T47D (cell line): ENCODE measurements at places on chromosomes 16 and 17.
A peak's percentile ranks its signal among the peaks of the same experiment; 100 is the strongest.

DNA sequence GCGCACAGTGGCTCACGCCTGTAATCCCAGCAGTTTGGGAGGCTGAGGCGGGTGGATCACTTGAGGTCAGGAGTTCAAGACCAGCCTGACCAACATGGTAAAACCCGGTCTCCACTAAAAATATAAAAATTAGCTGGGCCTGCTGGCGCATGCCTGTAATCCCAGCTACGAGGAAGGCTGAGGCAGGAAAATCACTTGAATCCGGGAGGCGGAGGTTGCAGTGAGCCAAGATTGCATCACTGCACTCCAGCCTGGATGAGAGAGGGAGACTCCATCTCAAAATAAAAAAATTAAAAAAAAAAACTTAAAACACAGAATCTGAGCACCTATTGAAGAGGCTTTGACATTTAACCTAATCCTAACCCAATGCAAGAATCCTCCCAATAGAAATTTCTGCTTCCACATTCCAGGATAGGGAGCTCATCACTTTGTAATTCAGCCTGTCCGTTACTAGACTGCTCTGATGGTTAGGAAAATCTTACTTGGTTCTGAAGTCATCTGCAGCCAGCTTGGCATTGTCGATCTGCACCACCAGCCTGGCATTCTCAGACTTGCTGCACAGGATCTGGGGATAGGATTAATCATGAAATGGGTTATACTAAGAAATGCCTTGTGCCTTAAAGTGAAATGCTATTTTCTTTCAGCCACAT is 2.1 kb downstream of the KRT33B start:
- DNase-seq, result no peak

DNA sequence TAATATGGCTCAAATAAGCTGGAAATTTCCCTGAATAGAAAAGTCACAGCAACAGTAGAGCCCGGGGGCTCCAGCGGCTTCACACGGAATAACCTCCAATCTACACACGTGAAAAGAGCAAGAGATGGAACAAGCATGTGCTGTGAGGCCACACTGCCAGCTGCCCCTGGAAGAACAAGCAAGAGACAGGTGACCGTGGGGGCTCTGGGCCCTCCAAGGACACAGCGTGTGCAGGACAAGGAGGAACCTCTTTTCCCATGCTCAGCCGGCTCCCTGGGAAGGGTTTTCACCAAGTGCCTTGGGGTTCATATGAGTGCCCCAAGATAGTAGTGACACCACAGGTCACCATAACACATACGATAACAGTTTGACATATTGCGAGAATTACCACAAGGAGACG is 110.2 kb upstream of the ZNF750 start:
- no peak for DNase-seq

DNA sequence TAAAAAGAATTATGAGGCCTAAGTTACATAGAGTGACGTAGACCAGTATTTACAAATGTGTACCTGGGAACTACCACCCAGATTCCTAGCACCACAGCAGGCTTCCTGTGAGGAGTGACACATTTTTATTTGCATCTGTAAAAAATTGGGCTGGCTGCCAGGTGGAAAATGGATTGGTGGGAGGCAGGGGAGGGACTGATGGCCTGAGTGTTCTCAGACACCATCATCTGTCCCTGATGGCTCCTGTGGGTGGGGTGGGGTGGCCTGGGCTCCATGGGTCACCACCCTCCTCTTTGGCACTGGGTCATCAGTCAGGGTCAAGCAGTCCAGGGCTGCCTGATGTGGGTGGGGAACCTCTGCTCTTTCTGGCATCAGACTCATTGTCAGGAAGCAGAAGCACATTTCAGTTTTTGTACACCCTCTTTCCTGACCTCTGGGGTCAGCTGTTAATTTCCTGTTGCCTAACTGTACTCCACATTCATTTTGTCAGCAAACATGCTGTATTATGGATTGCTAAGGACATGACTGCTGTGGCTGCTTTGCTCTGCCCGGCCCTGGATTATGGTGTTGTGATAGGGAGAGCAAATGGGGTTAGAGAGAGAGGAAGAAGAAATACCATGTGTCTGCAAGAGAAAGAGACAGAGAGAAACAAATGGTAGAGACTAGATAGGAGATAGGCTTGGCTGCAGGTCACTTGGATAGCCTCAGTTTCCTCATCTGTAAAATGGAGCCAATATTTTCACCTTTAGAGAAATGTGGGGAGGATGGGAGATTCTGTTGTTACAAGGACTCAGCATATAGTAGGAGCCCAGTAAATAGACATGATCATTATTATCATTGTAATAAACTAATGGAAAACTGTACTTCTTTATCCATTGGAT is 11.6 kb upstream of the MFAP4 start:
- DNase-seq, result no peak

GRCh38 chr17:79844869-79845600 is 5.8 kb upstream of the CBX4 start:
- DNase-seq, result peak; percentile 86

GRCh38 chr17:63095879-63096278 is 129.8 kb downstream of the TANC2 start:
- DNase-seq, result no peak

GRCh38 chr16:23027386-23027785 is 121.9 kb downstream of the USP31 start:
- no peak for DNase-seq

DNA sequence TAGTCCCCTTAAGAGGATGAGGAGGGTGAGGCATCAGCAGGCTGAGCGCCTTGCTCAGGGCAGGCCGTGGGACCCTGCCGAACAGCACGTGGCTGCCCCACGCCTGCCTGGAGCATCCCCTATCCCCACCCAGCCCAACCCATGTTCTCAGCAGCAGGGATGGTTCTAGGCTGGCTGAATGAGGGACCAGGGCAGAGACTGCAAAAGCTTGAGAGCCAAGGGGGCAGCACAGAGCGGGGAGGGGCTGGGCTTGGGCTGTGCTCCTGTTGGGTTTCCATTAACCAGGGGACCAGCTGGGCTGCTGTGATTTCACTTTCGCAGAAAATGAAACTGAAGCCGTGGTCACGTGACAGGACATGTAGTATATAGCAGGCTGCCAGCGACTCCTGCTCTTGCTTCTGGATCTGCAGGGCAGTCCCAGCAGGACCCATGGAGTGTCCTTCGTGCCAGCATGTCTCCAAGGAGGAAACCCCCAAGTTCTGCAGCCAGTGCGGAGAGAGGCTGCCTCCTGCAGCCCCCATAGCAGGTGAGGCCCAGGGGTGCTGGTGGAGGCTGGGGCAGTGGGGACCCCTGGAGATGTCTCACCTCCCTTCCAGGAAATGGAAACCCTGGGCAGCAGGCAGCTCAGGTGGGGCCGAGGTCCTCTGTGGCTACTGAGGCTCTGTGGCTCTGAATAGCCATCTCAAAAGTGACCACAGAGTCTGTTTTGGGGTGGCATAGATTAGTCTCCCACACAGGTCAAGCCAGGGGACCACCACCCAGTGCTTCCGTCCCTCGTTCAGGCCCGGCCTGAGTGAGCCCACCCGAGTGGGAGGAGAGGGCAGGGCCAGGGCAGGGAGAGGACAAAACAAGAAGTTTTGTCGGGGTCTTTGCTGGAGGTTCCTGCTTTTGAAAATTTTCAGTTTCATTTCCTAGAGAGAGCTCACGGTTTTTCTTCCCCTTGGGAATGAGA is 2.9 kb downstream of the RNF213 start:
- no peak for DNase-seq

- no peak for DNase-seq
Observed at GRCh38 chr16:69277413-69277812, 33.7 kb upstream of the VPS4A start.

DNA sequence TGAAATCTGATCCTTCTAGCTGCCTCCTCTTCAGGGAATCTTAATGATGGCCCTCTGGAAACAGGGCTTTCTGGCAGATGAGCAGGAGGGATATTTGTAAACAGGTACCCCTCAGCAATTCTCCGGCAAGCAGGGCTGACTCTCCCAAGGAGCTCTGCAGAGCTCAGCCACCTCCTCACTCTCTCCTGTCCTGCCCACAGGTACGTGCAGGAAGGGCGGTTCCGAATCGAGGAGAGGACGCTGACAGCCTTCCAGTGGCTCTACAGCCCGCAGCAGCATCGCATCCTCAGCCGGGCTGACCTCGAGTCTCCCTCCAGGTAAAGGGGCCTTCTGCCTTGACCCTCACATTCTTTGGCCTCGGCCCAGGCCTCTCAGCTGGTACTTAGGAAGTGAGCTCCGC is 20.7 kb upstream of the CCDC92B start:
- no peak for DNase-seq

DNA sequence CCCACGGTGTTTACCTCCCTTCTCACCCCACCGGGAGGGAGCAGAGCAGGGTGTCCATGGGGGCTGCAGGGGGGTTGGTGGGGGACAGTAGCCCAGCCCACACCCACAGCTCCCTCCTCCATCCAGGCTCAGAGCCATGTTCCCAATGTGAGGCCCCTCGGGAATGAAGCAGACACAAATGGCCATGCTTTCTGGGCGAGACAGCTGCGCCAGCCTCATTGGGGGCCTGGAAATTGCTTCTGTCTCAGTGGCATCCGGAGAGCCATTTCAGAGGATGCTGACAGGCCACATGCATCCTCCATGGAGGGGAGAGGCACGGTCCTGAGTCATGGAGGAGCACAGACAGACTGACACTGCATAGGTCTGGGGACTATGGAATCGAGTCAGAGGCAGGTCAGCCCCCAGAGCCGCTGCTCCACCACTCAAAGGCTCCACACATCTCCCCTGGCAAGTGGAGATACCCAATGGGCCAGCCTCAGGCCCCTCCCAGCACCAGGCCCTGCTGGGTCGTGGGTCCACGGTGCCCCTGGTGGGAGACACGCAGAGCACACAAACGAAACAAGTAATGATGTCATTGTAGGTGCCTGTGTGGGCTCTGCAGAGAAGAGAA is 59.6 kb upstream of the ENPP7 start:
- DNase-seq, result no peak

- DNase-seq, result peak; percentile 58
Observed at GRCh38 chr17:49497148-49498028, 2.3 kb downstream of the NGFR start.

- DNase-seq, result no peak
Observed at GRCh38 chr17:4807605-4808377, 839 bp downstream of the PLD2 start.

DNA sequence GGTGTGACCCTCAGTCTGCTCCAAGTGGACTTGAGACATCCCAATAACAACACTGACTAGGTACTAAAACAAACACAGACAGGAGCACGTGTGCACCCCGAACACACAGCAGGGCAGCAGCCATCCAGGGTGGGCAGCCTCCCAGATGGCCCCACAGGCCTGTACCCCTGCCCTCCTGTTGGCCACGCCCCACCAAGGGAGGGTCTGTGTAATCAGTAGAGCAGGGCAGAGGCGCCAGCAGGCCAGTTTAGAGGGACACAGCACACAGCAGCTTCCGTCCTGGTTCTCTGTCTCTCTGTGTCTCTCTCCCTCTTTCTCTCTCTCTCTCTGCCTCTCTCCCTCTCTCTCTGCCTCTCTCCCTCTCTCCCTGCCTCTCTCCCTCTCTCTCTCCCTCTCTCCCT is 21.4 kb downstream of the ACTG1 start:
- DNase-seq, result no peak

- no peak for DNase-seq
Observed at GRCh38 chr16:88536510-88536909, 33.7 kb upstream of the ZC3H18 start.

GRCh38 chr17:7204336-7204735 is 15.3 kb downstream of the DLG4 start:
- DNase-seq, result no peak

- DNase-seq, result no peak
Observed at GRCh38 chr17:72587156-72587555, 466.3 kb downstream of the SOX9 start.

DNA sequence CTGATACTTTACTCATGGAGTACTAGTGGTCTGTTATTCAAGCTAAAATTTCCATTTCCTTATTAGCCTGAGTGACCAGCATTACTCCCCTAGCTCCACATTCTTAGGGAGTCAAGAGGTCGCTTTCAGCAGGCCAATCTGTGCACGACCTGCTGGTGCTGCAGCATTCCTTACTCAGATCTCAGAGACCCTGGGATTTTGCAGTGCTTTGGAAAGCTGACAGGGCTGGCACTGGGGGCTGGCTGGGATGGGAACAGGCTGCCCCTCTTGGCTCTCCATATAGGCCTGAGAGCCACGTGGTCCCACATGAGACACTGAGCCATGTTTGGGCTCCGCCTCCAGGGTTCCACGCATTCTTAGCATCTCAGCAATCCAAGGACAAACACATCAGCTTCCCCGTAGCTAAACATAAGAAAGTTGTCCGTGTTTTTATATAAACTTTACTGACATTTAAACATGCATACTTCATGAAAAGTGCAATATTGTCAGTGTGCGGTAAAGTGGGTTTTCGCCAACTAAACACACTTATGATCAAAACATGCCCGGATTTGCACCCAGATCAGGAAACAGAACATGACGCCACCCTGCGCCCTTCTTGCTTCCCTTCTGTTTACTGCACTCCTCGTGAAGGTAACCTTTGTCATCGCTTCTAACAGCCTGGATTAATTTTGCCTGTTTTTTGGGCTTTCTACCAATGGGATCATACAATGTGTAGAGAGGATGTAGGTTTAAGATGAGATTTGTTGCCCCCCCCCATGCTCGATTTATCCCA is 254.5 kb upstream of the CACNG5 start:
- no peak for DNase-seq

DNA sequence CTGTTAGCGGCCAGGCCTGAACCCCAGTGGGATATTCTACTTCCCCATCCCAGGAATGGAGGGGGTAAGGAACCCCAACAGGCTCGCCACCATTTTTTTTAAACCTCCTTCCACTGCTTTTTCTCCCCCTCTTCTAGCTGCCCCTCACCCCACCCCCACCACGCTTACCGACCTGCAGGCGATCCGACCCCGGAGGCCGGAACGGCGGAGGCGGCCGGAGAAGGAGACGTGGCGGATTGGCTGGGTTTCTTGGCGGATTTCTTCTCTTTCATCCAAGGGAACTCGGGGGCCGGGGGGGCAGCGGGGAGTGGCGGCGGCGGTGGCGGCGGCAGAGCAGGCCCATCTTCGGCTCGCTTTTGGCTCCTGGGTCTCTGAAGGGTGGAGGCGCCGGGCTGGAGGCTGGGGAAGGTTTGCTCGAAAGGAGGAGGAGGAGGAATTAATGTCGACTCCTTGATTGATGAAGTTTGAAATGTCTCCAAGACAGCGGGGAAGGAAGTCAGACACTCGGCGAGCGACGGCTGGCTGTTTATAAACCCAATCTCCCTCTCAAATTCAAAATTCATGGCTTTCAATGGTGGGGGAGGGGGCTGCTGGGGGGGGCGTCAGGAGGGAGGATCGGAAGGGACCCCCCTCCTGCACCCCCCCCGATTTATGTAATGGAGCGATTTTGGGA is 424 bp downstream of the HOXB2 start:
- peak; percentile 69 for DNase-seq

DNA sequence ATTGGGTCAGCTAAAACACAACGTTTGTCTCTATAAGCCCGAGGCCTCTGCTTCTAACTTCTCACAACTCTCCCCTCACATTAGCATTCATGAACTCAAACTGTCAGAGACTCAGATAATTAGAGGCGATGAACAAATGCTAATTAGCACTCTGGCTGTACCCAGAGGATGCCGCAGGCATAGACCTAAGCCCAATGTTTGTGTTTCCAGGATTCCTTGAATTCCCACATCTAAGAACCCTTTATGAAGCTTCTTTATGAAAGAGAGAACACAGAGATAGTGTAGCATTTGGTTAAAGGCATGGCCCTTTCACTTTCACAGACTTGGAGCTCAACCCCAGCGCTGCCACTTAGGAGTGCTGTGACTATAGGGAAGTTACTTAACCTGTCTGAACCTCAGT is 512.2 kb downstream of the GRIN2A start:
- no peak for DNase-seq

- no peak for DNase-seq
Observed at GRCh38 chr16:84478172-84478947, 26.1 kb downstream of the MEAK7 start.

- DNase-seq, result no peak
Observed at GRCh38 chr16:20952139-20952920, 51.8 kb downstream of the LYRM1 start.
